NCI-H2171 treated with DMSO at 0.1 percent for 48 hours (cell line): ENCODE measurements at places on chromosomes 3 and 15.

GRCh38 chr15:61426466-61426865 is 197.4 kb upstream of the RORA start:
- DNase-seq: no peak

DNA sequence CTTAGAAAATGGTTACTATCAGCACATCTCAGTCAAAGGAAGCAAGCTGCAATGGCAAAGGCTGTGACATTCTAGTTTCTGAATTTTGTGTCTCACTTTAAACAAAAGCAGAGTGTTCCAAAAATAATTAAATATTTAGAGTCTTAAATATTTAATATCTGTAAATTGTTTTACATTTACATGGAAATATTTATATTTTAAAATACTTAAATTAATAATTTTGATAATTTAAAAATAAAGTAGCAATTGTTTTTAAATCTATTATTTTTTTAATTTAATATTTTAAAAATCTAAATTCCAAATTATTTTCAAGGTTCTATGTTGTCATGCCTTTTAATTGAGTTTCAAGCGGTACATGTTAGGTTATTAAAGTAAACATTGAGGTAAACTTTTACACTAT is 843.1 kb downstream of the ROBO1 start:
- DNase-seq: no peak

DNA sequence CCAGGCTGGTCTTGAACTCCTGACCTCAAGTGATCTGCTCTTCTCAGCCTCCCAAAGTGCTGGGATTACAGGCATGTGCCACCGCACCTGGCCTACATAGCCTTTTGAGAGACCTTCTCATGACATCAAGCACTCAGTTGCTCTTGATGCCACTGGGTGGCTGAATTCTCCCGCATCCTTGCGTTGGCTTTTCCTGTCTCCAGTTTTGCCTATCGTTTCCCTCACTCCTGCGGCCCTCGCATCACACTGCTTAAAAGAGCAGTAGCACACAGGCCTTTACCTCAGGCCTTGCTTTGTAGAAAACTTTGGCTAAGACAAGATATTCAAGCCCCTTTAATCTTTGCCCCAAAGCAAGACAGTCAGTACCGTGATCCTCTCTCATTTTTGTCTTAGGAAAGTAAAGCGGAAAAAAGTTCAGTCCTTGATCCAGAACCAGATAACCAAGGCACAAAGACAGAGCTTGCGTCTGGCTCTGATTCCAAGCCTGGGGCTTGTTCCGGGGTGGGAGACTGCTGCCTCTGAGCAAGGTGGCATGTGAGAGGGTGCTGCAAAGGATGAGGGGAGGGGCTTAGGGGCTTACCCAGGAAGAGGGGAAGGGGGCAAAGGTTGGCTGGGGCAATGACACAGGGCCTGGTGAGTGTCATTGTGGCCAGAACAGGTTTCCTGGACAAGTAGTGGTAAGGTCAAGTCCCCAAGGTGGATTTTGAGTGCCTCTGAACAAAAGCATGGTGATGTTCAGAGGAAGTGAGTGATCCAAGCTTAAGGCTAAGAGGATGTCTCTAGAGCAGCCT is 175.0 kb upstream of the TLE3 start:
- no peak for DNase-seq

DNA sequence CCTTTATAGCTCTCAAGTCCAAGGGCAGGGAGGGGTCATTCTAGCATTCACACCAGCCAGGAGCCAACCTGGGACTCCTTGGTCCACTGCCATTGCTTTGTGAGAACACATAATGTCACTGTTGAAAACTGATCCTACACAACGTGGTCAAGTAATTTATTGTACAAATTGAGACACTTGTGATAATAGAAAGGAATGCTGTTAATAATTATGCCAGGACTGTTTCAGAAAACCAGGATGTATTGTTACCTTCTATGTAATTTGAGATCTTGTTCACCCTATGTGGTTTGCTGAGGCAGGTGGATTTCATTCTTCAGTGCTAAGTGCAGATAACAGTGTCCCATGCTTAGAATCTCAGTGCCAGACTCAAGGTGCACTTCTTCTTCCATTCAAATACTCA is 33.3 kb downstream of the TMCO5A start:
- no peak for DNase-seq

DNA sequence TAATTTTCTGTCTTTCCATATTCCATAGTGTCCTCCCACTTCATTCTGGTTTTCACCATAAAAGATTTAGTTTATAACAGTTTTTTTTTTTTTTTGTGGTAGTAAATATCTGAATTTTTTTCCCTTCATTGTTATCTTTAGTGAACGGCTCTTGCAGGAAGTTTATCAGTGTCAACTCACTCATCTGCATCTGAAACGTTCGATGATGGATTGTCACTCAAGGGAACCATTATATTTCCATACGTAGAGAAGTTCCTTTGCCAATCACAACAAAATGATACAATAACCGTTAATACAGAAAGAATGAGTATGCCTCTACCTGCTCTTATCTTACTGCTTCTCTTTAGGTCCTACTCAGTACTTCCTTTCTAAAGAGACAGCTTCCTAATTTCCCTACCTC is 651.2 kb upstream of the KCNMB2 start:
- no peak for DNase-seq

DNA sequence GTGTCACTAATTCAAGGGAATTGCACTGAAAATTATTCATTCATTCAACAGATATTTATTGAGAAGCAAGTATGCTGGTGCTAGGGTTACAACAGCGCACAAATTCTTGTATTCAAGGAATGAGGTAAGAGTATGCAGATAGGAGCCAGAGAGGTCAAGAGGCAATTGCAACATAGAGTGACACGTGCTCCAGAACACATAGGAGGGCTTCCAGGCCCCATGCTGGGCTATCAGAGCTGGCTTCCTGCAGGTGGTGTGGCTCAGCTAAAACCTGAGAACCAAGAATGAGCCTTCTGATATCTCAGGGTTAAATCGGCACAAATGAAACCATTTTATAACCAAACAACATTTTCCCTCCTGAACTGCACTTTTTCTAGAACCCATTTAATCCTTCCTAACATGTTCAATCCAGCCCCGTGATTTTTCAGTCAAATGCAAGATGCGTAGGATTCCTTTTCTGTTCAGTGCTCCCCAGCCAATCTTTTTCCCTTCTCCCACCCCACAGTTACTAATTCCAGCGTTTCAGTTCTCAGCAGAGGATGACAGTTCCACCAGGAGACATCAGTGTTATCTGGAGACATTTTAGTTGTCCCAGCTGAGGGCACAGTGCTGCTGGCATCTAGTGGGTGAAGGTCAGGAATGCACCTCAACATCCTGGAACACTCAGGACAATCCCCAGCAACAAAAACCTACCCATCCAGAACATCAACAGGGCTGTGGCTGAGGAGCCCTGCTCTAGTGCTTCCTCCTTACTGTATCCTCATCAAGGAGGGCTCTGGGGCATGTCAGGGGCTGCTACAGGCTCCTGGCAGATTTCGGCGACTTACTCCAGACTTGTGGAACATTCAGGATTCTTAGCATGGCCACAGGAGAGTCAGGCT is 13.1 kb downstream of the CCR5AS start:
- no peak for DNase-seq

DNA sequence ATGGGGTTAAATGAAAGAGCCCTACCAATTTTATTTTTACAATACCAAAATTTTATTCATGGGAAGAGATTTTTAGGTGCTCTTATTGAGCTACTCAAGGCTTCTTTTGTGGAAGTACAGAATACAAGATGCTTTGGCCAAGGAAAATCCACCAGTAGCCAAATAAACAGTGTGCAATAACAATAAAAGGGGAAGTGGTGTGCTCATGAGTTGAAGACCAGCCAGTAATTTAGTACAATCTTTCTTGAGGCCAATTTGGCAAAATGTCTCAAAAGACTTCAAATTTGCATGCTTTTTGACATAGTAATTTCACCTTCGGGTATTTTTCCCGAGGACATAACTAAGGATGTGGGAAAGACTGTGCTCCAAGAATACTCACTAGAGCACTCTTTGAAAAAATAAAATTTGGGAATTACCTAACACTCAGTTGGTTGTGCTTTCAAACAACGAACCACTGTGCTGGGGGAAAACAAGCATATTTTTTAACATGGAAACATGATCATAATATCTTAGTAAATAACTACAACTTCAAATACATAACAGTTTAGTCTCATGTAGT is 294.0 kb downstream of the DIPK2A start:
- DNase-seq: no peak

- DNase-seq: no peak
Measured at GRCh38 chr3:46811615-46812236, 51.5 kb downstream of the MYL3 start.

GRCh38 chr15:38563723-38564519 is 693 bp downstream of the RASGRP1 start:
- DNase-seq: peak; percentile 46

DNA sequence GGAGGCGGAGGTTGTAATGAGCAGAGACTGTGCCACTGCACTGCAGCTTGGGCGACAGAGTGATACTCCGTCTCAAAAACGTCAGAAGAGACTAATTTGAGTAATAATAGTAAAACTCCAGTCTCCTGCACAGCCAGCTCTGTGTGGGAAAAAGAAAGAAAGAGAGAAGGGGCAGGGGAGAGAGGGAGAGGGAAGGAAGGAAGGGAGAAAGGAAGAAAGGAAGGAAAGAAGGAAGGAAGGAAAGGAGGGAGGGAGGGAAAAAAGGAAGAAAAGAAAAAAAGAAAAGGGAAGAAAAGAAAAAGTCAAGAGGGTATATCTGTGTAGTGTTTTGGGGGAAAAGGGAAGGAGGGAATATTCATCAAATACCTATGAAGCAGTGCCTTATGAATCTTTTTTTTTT is 23.1 kb upstream of the PDIA3 start:
- no peak for DNase-seq

GRCh38 chr3:16883057-16883722 is 1.6 kb upstream of the PLCL2 start:
- no peak for DNase-seq
